Glutamatergic neuron (in vitro differentiated cells): ENCODE measurements at places on chromosomes 16 and 17.

- no peak for DNase-seq
These were observed 689.7 kb upstream of the SOX9 start for GRCh38 chr17:71431146-71431545.

DNA sequence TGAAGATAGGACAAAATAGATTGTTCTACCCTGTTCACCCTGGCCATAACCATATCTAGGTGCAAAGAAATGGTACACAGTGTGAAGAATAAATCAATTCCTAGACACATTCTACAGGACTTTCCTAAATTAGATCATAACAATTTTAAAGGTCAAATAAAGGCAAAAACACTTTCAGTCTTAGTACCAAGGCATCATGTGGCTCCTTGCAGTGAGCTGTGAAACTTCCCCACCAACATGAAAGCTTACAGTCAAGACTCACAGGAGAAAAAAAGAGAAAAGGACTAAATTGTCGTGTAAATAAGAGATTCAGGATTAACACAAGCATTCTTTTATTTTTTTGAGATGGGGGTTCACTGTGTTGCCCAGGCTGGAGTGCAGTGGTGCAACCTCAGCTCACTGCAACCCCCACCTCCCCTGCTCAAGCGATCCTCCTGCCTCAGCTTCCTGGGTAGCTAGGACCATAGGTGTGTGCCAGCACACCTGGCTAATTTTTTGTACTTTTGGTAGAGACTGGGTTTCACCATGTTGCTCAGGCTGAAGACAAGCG, 14.2 kb downstream of the NSMCE1 start:
- DNase-seq = no peak

DNA sequence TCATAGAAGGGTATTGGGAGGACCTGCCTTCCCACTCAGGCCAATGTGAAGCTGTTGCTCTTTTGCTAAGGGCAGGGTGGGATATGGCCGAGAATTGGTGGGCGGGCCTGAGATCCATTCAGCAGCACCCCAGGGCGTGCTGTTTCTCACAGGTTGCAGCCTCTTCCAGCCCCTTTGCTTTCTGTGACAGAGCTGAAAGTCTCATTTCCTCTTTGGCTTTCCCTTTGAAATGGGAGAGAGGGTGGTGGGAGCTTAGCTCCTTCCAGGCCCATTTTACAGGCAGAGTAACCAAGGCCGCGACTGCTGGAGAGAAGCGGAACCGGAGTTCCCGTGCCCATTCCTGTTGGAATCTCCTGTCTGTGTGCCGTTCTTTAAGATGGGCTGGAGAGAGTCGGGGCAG, 183.0 kb downstream of the RAB11FIP4 start:
- DNase-seq = no peak

DNA sequence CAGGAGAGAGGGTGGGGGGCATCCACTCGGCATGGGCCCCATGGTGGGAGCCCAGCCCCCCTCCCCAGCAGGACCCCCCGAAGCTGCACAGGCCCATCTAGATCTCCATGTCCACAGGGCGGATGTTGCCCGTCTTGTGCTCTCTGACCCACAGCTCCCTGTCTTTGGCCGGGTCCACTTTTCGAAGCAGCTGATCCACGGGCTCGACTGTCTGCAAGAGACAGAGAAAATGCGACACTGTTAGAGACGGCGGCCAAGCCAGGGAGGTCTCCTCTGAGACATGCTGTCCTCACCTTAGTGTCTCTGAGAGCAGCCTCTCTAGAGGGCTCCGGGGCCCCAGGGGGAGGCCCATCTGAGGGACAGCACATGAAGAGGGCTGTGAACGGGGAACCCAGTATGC, 12.1 kb upstream of the RCVRN start:
- DNase-seq = no peak

DNA sequence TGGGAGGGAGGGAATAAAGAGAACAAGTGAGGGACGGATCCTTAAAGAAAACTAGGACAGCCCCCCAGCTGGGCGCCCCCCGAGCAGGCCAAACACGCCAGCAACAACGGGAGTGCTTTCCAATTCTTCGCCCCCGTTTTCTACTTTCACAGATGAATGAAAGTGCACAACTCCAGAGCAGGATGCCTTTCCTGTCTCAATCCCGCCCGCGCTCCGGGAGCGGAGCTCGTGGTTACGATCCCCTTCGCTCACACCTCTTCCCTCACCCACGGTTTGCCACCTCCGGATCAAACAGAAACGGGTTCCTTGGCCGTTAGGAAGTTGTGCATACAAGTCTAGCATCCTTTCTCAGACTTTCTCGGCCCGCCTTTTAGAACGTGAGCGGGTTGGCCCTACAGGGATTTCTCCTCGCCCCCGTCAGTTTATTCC, 680 bp downstream of the SKA2 start:
- peak; percentile 65 for DNase-seq

DNA sequence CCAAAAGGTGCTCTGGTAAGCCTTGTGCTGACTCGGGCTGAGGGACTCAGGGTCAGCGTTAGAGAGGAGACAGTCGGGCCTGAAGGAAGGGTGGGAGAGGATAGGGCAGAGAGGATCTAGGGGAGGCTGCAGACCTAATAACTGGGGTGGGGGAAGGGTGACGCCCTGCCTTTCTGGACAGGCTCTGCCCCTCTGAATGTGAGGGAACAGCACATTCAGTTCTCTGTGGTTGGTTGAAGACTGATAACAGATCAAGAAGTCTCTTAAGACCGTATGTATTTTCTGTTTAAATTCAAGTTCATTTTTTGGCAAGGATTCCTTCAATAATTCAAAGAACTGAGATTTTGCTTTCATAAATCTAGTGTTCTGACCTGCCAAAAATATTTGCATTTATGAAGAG, 56.2 kb upstream of the TEKT3 start:
- no peak for DNase-seq

DNA sequence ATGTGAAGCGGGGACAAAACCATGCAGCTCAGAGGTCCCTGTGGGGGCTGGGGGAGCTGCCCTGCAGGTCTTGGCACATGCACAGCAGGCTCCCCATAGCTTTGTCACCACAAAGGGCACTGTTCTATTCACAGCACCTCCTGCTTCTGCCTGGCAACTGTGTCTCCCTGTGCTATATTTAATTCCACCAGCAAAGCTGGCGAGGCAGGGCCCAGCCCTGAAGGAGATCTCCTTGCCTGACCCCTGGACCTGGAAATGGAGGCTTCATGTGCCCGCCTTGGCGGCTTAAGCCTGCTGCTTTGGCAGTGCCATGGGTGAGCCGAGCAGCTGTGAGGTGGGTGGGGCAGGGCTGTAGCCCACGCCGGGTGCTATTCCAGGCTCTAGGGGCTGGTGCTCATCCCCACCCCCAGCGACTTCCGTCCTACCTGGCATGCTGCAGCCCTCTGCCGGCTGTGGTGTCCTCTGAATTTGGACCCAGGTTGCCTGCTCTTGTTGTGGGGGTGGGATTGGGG, 6.8 kb downstream of the LDHD start:
- no peak for DNase-seq

- no peak for DNase-seq
These were observed 262.8 kb downstream of the ZFHX3 start for GRCh38 chr16:72785171-72785570.

- DNase-seq = no peak
These were observed 57.2 kb downstream of the ACTG1 start for GRCh38 chr17:81455387-81455786.

GRCh38 chr17:67244431-67245072, 444 bp downstream of the HELZ start:
- DNase-seq = peak; percentile 36

GRCh38 chr17:18309202-18309601, 5.6 kb downstream of the TOP3A start:
- DNase-seq = no peak

GRCh38 chr16:19696961-19697360, 21.1 kb downstream of the KNOP1 start:
- DNase-seq = no peak

DNA sequence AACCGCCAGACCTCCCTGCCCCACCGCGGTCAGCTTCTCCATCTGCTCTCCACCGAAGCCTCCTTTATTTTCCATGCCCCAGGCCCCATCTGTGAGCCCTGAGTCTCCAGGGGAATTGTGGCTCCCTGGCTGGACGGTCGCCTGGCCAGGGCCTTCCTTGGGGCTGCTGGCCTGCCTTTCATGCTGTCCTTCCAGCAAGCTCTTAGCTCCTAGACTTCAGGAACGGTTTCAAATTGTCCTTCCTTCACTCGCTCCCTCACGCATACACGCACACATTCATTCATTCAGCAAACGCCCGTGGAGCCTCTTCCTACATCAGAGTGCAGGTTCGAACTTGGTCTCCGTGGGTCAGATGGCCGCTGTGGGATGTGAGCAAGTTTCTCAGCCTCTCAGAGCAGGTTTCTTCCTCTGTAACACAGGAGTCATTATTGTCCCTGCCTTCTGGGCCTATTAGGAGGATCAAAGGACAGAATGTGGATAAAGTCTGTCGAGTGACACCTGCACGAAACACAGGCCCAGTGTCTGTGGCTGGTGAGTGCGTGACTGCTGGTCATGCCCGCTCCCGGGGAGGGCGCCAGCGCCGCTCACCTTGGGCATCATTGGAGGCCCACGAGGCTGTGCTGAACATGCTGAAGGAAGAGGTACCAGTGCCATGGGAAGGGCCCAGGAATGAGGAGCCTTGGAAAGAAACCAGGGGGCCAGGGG, 18.7 kb upstream of the GSE1 start:
- DNase-seq = peak; percentile 83

- peak; percentile 24 for DNase-seq
These were observed 5.4 kb upstream of the STAC2 start for GRCh38 chr17:39231091-39231561.

- DNase-seq = no peak
These were observed 277.7 kb downstream of the UTP18 start for GRCh38 chr17:51537996-51538550.

GRCh38 chr16:4709481-4709880, 16.1 kb downstream of the NUDT16L1 start:
- DNase-seq = no peak

- DNase-seq = no peak
These were observed 338.2 kb downstream of the SNX29 start for GRCh38 chr16:12314653-12315185.

- DNase-seq = no peak
These were observed 206.5 kb downstream of the ABCC12 start for GRCh38 chr16:47949276-47949675.

GRCh38 chr16:89341697-89342694, 124.5 kb downstream of the ZNF778 start:
- DNase-seq = no peak

- DNase-seq = no peak
These were observed 7.6 kb downstream of the RNF166 start for GRCh38 chr16:88698646-88699045.

GRCh38 chr16:8611886-8612600, 9.5 kb upstream of the METTL22 start:
- DNase-seq = no peak

DNA sequence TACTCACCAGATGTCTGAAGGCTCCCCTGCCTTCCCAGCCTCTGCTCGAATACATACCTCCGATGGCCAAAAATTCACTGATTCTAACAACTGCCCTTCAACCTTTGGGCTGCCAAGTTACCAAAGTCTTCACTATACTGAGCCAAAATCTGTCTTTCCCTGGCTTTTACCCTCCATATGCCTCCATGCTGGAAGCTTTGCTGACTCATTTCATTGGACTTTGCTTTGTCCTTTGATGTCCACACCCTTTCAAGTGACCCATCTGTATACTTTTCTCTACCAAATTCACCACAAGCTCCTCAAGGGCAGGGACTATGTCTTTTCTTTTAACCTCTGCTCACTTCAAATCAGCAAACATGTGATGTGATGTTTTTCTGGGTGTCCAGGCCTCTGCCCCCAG, 21.0 kb upstream of the MTMR4 start:
- DNase-seq = no peak

DNA sequence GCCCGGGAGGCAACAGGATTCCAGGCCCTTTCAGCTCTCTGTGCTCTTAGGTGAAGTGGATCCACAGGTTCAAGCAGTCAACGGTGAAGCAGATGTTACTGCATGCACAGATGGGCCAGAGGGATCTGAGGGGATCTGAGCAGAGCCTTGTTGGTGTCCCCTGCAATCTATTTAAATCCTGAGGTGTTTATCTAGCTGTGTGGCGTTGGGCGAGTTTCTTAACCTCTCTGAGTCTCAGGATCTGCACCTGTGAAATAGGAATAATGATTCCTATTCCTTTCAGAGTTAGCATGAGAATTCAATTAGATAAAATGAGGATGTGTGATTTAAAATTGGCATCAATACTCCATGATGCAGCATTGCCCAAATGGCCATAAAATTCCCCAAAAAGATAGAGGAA, 237.3 kb upstream of the CDH5 start:
- no peak for DNase-seq

- no peak for DNase-seq
These were observed 336.7 kb upstream of the ZFHX3 start for GRCh38 chr16:73384506-73385089.

DNA sequence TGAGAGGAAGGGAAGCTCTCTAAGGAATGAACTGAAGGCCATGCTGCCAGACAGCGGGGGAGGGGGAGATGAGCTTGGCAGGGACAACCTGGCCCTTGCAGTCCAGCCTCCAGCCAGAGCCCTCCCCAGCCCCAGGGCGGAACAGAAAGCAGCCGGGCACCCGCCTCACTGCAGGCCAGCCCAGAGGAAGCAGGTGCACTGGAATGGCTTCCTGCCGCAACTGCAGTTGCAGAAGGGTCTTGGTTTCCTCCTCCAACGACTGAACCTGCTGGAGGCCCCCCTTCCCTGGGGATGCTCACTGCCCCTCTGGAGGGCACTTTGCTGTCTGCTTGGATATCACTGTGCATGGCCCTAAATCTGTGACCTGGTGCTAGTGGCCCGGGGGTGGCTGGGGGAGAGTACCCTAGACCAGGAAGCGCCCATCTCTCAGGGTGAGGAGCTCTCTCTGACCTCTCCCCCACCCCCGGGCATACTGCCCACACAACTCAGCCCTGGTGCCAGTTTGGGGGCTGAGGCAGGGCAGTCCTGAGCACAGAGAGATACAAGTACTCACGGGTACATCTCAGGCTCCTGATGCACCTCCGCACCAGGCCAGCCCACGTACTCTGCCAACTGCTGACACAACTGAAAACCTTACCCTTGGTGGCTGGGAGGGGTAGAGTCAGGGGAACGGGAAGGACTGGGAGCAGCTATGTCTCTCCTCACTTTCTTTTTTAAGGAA, 41.1 kb downstream of the MYO18A start:
- DNase-seq = peak; percentile 42

- DNase-seq = no peak
These were observed 223.7 kb downstream of the SEC14L1 start for GRCh38 chr17:77364381-77364911.

DNA sequence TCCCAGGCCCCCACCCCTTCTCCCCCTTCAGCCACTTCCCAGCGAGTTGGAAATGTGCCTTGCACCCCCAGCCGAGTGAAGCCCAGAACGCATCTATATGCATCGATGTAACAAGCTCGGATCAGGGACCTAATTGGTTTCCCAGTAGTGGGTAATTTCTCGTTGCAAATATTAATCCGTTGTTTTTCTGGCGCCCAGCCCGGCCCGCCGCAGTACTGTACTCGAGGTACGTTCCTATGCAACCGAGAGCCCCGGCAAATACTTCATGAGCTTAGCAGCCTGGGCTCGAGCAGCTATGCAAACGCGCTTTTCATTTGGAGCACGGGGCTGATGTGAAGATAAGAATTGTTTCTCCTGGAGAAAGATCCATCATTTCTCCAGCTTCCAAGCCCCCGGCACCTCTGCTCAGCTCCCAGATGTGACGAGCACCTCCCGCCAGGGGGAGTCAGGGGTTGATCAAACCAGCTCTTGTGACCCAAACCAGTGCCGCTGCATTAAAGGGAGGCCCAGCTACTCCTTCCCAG, 229.8 kb downstream of the KATNIP start:
- peak; percentile 72 for DNase-seq
